AML-193 (cell line): ENCODE measurements at places on chromosomes 4 and X.

- no peak for DNase-seq
Measured at GRCh38 chrX:53997724-53998123, 46.5 kb downstream of the PHF8 start.

DNA sequence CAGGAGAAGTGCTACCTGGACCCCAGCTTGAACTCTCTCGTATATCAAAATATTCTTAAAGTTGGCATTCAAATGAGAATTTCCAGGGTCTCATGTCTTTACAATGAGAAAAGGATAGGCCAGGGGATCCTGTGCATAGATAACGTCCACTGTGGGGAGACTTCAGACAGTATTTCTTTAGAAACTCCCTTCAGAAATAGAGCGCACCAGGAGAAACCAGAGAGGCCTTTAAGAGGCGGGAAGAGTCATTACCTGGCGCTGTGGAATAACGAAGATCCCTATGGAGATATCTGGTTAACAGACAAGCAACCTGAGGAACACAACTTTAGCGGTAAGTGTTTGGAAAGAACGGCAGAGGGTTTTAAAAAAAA, 600 bp downstream of the RADX start:
- peak; percentile 2 for DNase-seq

- DNase-seq: no peak
Measured at GRCh38 chrX:56796641-56797395, 67.8 kb downstream of the NBDY start.

GRCh38 chr4:169627307-169627706, 6.9 kb downstream of the CLCN3 start:
- DNase-seq: no peak

DNA sequence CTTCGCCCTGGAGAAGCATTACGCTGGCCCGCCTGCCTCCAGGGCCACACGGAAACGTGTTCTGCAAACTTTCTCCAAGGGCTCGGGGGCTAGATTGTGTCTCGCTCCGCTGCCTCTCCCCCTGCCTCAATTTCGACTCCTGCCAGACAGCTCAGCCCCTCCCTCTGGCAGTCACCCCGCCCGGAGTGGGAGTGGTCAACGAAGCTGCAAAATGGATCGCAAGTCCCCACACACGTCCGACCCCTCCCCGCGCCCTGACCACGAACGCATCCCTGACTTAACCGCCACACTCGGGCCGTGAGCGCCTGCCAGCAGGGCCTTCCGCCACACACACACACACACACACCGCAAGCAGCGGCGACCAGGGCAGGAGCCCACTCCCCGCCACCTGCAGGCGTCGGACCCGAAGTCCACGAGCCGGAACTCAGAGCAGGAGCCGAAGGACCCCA, 47.0 kb upstream of the NKAP start:
- no peak for DNase-seq

GRCh38 chrX:13482746-13483541, 86.5 kb upstream of the EGFL6 start:
- DNase-seq: no peak

GRCh38 chr4:102817021-102817605, 10.2 kb downstream of the UBE2D3 start:
- no peak for DNase-seq

- DNase-seq: no peak
Measured at GRCh38 chr4:72564184-72564583, 4.8 kb downstream of the ADAMTS3 start.

DNA sequence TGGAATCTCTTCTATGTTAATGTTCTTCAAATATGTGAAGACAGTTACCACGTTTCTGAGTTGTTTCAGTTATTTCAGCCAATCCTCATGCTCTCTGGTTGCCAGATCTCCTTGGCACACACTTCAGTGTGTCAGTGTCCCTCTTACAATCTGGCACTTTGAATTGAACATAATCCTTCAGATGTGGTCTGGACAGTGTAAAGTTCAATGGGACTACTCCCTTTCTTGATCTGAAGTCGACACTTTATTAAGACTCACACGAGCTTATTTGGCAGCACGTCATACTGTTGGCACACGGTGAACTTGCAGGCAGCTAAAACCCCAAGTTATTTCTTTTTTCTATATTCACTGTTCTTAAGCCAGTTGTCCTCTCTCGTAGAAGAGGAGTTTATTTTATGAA, 28.2 kb downstream of the ARSJ start:
- no peak for DNase-seq

GRCh38 chrX:22800806-22801205, 199.0 kb upstream of the DDX53 start:
- no peak for DNase-seq

DNA sequence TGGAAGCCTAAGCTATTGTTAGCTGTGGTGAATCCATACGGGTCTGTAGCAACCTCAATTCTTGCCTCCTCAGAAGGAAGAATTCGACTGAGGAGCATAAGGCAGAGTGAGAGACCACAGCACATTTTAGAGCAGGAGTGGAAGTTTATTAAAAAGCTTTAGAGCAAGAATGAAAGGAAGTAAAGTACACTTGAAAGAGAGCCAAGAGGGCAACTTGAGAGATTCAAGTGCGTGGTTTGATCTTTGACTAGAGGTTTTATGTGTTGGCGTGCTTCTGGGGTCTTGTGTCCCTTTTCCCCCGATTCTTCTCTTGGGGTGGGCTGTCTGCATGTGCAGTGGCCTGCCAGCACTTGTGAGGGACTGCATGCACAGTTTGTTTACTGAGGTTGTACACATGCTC, 880.6 kb upstream of the INTU start:
- DNase-seq: no peak

DNA sequence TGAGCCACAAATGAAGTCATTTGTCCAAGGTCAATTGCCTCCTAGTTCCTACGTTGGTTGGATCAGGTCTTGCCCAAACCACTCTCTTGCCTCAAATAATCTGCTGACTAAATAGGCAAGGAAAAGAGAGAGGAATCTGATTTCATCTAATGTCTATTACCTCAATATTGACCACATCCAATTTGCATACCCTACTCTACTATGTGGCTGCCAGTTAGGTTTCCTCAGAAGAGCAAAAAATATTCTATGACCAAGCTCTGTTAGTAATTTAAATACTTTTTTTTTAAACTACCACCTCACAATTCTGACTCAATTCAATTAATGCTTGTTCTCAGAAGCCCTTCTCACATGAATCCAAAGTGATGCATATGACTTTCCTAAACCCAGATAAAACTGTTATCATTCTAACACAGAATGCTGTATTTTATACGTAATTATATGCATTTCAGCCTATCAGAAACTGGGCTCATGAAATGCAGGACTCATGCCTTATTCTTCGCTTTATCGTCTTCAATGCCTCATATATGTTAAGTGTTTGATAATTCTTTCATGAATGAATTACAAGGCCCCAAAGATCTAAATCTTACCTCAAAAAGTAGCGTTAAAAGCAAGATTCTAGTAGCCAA, 98.6 kb downstream of the HUWE1 start:
- no peak for DNase-seq

DNA sequence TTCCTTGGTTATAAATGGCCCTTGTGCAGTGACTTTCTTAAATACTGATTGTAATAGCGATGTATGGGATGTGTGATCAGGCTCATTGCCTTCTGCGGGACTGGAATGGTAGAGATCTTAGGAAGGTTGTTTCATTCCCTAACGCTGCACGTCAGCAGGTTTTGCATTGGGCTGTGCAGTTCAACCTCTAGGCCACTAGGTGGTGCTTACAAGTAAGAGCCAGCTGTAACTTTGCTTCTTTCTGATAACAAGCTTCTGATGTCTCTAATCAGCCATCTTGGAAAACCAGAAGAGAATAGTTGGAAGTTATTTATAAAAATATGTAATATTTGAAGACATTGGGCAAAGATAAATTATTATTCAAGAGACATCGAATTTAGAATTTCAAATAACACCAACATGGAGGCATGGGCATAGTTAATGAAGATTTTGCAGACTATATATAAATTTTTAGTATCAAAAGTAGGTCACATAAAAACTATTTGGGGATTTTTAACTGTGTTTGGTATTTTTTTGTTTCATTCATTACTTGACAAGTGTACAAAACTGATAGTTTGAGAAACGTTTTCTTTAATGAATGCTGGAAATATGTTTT, 339.7 kb upstream of the PCDH7 start:
- DNase-seq: peak; percentile 30

DNA sequence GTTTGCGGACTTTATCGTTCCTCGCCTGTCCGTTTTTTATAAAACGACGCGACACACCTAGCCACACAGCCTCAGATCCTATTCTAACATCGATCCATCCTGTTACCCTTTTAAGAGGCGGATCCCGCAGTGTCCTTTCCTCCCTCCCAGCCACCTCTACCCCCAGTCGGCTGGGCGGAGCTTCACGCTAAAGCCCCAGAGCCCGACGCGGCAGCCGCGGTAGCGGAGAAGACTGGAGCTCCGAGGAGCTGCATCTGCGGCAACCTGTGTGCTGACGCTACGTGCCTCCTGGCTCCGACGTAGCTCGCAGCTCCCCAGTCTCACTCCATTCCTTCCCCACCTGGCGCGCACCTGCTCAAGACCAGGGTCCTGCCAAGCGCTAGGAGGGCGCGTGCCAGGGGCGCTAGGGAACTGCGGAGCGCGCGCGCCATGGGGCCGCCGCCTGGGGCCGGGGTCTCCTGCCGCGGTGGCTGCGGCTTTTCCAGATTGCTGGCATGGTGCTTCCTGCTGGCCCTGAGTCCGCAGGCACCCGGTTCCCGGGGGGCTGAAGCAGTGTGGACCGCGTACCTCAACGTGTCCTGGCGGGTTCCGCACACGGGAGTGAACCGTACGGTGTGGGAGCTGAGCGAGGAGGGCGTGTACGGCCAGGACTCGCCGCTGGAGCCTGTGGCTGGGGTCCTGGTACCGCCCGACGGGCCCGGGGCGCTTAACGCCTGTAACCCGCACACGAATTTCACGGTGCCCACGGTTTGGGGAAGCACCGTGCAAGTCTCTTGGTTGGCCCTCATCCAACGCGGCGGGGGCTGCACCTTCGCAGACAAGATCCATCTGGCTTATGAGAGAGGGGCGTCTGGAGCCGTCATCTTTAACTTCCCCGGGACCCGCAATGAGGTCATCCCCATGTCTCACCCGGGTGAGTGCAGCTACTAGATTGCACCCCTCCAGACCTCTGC, at the start of gene RNF128:
RNF128 (plus strand) TSS at position 217 of the 953 bp plus-strand sequence; CDS start at position 430, 213 bp downstream.
- no peak for DNase-seq

- no peak for DNase-seq
Measured at GRCh38 chr4:7581477-7581876, 146.7 kb upstream of the PSAPL1 start.
